Foreskin melanocyte (primary cell): ENCODE measurements at places on chromosomes 5 and 9.

DNA sequence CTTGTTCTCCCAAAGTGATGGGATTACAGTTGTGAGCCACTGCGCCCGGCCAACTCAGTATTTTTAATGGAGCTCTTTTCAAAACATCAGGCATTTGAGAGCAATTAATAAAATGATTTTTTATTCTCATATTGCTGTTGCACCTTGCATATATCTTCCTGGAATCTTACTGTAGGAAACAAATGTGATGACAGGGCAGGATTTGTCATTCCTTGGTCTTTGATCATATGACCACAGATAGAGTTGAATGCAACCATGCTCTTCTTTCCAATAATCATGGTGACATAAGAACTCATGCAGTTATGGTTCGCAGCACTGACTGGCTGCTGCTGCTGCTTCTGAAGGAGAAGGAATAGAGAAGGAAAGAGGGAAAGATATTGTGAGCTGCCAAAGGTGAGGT, 28.1 kb downstream of the CARTPT start:
- no peak for DNase-seq

DNA sequence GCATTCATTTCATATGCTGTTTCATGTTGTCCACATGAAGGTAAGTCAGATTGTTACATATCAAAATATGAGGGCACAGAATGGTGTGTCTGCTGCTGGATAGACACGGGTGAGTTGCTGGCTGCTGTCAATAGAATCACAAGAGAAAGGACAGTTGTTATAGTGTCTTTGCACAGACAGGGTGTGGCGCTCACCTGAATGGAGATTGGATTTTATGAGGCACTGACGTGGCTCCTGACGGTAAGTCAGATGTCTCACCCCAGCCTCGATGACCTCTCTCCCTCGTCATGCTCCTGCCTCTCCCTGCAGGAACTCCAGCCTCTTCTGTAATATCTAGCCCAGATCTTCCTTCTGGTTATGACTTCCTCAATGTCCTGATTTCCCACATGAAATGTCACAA, 75.4 kb upstream of the SELENOP start:
- no peak for DNase-seq

- no peak for DNase-seq
Observed at GRCh38 chr5:169286572-169287300, 14.2 kb downstream of the SLIT3 start.

DNA sequence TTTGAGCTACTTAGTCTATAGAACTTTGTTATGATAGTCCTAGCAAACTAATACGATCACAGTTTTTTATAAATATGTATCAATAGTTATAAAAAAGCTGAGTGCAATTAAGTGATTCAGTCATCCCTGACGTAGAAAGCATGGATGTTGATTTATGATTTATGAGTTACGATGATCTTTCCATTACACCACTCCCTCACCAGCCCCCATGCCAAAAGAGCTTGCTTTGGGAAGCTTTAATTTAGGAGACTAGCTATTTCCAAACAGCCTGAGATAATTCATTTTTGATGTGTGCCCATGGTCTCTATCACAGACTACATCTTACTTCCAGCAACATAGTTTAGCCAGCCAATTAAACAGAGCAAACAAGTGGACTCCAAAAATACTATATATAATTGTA, 256.8 kb downstream of the GABRG2 start:
- DNase-seq: no peak

DNA sequence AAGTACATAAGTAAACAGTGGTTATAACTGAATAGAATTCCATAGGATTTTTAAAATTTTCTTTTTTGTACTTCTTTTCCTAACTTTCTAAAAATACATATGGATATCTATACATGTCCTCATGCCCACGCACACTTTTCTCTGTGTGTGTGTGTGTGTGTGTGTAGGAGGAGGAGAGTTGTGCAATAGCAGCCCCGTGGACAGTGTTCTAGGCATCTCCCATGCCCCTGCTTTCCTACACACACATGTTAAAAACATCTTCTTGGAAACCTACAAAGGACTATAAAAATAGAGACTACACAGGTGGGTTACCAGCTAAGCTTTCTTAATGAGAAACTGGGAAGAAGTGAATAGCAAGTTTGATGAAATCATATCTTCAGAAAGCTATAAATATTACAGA, 19.8 kb upstream of the HEXB start:
- DNase-seq: no peak

DNA sequence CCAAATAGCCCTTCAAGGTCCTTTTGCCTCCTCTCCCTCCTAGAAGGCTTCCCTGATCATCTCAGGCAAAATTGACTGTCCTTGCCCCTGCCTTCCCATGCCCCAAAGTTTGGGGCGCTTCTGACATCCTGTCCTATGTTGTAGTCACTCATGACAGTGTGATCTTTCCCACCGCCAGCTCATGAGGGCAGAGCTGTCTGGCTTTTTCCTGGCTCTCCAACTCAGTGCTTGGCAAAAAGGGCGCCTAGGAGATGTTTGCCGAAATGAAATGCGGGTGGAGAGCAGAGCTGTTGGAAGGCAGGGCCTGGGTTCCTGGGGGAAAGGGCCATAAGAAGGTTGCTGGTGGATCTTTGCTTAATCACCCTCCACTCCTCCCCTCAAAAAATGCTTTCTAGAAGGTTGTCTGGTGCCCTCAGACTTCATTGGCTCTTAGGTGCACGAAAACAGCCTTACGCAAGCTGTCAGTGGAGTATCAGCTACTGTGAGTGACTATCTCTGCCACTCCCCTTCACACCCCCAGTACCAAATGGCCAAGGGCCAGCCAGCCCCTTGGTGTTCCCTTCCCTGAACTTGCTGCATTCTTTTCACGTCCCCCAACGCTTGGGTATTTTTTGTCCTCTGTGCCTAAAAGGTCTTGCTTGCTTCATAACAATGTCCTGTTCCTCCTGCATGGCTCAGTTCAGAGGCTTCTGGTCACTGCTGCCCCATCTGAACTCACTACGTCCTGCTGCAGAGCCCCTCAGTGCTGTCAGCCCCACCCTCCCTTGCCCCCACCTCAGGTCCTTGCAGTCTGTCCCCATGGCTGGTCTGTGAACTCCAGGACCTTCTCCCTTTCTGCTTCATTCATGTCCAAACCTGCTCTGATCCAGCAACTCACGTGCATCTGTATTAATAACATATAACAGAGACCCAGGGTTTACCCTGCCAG, 2.6 kb upstream of the SLC25A51 start:
- no peak for DNase-seq

- DNase-seq: peak; percentile 59
Observed at GRCh38 chr5:73826301-73827105, 200.5 kb downstream of the ARHGEF28 start.

- DNase-seq: no peak
Observed at GRCh38 chr5:79562351-79563246, 48.7 kb upstream of the HOMER1 start.

DNA sequence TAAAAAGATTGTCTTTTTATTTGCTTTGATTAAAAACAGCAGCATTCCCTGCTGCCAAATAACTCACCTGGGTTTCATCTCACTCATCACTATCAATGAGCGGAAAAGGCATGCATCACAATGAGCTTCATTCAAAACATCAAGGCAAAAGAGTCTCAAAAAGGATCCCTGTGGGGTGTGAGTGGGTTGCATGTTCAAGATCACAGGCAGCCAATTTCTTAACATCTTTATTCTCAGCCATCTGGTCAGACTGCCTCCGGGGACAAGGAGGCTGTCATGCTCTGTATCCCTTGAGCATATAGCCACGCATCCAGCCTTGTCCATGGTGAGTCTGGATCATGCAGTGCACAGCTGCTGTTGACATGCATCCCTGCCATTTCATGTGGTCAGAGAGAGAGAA, 117.1 kb downstream of the ICE1 start:
- DNase-seq: no peak

GRCh38 chr9:77710316-77710715, 62.2 kb upstream of the GNA14 start:
- DNase-seq: peak; percentile 23

- no peak for DNase-seq
Observed at GRCh38 chr9:109118808-109119438, 824 bp downstream of the TMEM245 start.

DNA sequence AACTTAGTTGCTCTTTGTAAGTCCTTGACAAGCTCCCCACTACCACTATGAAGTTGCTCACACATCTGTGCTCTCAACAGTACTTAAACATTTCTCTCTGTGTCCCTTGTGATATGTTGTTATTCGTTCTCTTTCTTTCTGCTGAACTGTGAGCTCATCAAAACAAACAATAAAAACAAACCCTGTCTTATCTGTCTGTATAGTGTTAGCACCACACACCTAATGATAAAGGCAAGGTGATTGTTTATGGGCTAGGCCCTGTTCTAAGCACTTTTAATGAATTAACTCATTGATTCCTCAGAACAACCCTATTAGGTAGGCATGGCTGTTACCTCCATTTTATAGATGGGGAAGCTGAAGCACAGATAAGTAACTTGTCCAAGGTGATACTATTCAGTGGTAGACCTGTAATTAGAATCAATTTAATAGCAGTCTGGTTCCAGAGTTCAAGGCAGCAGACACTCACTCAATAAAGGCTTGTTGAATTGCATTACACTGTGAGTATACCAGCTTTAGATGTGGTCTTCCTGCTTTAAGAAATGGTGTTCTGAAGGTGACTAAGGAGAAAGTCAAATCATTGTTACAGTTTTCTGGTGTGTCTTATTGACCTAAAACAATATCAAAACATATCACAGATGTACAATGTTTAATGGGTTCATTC, 153.6 kb upstream of the ELL2 start:
- DNase-seq: no peak

GRCh38 chr5:135398160-135398854, 724 bp downstream of the MACROH2A1 start:
- DNase-seq: no peak

GRCh38 chr9:12695474-12695873, 2.3 kb downstream of the TYRP1 start:
- DNase-seq: peak; percentile 80

- no peak for DNase-seq
Observed at GRCh38 chr5:156407251-156407650, 80.3 kb downstream of the SGCD start.

GRCh38 chr5:106288979-106289378, 1381.8 kb downstream of the EFNA5 start:
- no peak for DNase-seq

GRCh38 chr5:76175821-76176403, 92.7 kb downstream of the SV2C start:
- no peak for DNase-seq
